Spinal cord (tissue), 10 donors: ENCODE measurements at places on chromosomes 16 and 17.

GRCh38 chr17:82519971-82520903 is 705 bp downstream of the FOXK2 start:
- H3K36me3 ChIP-seq: no peaks in the 10 kb centered on the region
- peak overlapping the region; percentile 55 for H3K4me3 ChIP-seq
- DNase-seq: no peak
- H3K4me1 ChIP-seq: peaks cover 46% of the 10 kb centered on the region
- H3K27ac ChIP-seq: peak overlapping the region; percentile 76

DNA sequence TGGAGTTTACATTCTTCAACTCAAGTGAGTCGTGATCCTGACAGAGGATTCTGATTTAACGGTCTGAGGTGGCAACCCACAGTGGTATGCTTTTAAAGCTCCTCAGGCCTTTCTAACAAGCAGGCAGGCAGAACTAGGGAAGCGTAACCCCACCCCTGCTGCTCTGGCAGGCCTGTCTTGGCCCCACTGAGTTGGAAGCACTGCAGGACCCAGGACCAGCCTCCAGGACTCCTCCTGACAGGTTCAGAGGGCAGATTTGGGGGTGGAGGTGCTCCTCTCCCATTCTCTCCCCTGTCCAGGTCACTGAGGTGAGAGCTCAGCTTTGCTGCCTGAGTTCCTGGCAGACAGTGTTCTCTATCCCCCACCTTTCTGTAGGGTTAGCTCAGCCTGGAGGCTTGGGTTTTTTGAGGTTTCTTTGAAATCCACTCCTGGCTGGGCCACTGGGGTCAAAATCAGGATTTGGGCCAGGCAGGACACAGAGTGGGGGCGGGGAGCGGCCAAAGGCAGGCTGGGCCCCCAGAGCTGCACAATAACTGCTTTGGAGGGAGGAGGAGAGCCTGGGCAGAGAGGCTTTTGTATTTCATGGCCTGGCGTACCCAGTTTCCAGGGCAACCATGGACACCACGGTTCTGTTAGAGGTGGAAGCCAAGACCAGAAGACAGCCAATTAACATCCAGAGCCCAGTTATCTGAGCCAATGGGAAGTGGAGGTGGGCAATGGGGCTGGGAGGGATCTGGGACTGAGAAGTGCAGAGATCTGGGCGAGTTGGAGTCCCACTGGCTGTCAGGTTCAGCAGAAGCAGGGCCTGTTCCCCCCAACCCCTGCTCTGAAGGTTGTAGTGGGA is 9.5 kb downstream of the MRPL27 start:
- H3K4me1 ChIP-seq: peaks cover 36% of the 10 kb centered on the region
- peak; percentile 79 for DNase-seq

GRCh38 chr17:6461792-6462524 is 17.7 kb downstream of the PIMREG start:
- H3K27ac ChIP-seq: no peak overlapping the region
- no peaks in the 10 kb centered on the region for H3K4me1 ChIP-seq
- H3K4me3 ChIP-seq: no peak overlapping the region
- peaks cover 52% of the 10 kb centered on the region for H3K36me3 ChIP-seq

- peaks cover 17% of the 10 kb centered on the region for H3K4me1 ChIP-seq
- H3K36me3 ChIP-seq: peaks cover 58% of the 10 kb centered on the region
- no peaks in the 10 kb centered on the region for H3K27me3 ChIP-seq
- H3K4me3 ChIP-seq: no peak overlapping the region
Observed at GRCh38 chr17:17088541-17089525, 46.6 kb downstream of the MPRIP start.

DNA sequence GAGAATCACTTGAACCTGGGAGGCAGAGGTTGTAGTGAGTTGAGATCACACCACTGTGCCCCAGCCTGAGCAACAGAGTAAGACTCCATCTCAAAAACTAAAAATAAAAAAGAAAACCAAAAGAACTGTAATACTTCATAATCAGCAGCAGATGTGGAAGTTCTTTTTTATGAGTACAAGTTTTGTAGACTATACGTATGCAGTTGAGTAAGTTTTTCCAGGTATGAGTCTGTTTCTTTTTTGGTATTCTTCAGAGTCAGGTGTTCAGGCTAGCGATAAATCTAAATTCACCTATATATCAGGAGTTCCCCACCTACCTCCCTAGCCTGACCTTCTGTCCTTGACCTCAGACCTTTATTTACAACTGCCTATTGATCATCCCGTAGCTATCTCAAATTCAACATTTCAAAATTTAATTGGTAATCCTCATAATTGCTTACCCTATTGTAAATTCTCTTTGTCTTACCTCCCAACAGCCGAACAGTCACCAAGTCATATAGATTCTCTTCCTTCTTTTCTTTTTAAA is 10.7 kb downstream of the DCTN5 start:
- peaks cover 22% of the 10 kb centered on the region for H3K36me3 ChIP-seq
- H3K4me1 ChIP-seq: no peaks in the 10 kb centered on the region
- H3K27ac ChIP-seq: no peak overlapping the region
- H3K27me3 ChIP-seq: no peaks in the 10 kb centered on the region
- no peak for DNase-seq

- H3K36me3 ChIP-seq: no peaks in the 10 kb centered on the region
- peak; percentile 82 for DNase-seq
- H3K4me3 ChIP-seq: peak overlapping the region; percentile 84
- H3K4me1 ChIP-seq: peaks cover 34% of the 10 kb centered on the region
- H3K27me3 ChIP-seq: no peaks in the 10 kb centered on the region
Observed at GRCh38 chr17:17044846-17045561, 2.7 kb downstream of the MPRIP start.

GRCh38 chr16:22141767-22142166 is 20.5 kb upstream of the SDR42E2 start:
- no peaks in the 10 kb centered on the region for H3K4me1 ChIP-seq
- no peaks in the 10 kb centered on the region for H3K27me3 ChIP-seq
- H3K36me3 ChIP-seq: peaks cover 3% of the 10 kb centered on the region
- DNase-seq: no peak
